ENCODE measurements at places on chromosomes 7 and 10. TPM values are rescaled to one million over a fixed set of nuclear protein-coding genes. Genes with fewer than 3 reads are reported as not detected.

Gene FIGNL1
- 10.7 TPM for total RNA-seq

Gene LRCH4
- total RNA-seq, result 22.3 TPM

Gene FAM221A
- total RNA-seq, result 0.44 TPM

DNA sequence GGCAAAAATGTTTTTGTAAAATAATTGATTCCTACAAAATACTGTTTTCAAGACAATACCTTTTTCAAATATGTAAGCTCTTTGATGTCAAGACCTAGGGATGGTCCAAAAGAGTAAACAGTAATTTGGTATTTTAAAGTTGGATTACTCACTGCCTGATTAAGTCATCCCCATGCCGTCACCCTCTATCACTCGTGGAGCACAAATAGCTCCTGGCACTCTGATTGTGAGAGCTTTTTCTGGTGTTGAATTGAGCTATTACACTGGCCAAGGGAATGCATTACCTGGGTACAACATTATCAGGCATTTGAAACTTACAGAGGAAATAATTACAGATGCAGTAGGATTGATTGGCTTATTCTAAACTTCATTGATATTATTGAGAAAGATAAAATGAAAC, 231.9 kb upstream of the GRM3 start:
- no peaks in the 10 kb centered on the region for H3K4me1 ChIP-seq
- H3K4me3 ChIP-seq, result no peak overlapping the region
- no peaks in the 10 kb centered on the region for H3K36me3 ChIP-seq

- H3K27ac ChIP-seq, result no peak overlapping the region
- H3K36me3 ChIP-seq, result no peaks in the 10 kb centered on the region
- DNase-seq, result no peak
- no peak overlapping the region for H3K4me3 ChIP-seq
These were observed 45.8 kb downstream of the EEPD1 start for GRCh38 chr7:36198854-36199266.

- H3K27ac ChIP-seq, result no peak overlapping the region
- peaks cover 11% of the 10 kb centered on the region for H3K27me3 ChIP-seq
- H3K36me3 ChIP-seq, result no peaks in the 10 kb centered on the region
- no peak overlapping the region for H3K4me3 ChIP-seq
- no peak for DNase-seq
These were observed 5.5 kb downstream of the GIMAP6 start for GRCh38 chr7:150626696-150627095.

- H3K4me1 ChIP-seq, result peaks cover 28% of the 10 kb centered on the region
- no peaks in the 10 kb centered on the region for H3K36me3 ChIP-seq
- H3K27me3 ChIP-seq, result no peaks in the 10 kb centered on the region
- peak overlapping the region; percentile 10 for H3K4me3 ChIP-seq
- H3K27ac ChIP-seq, result peak overlapping the region; percentile 59
- DNase-seq, result peak; percentile 18
These were observed 57.1 kb downstream of the AOAH start for GRCh38 chr7:36667007-36667745.

DNA sequence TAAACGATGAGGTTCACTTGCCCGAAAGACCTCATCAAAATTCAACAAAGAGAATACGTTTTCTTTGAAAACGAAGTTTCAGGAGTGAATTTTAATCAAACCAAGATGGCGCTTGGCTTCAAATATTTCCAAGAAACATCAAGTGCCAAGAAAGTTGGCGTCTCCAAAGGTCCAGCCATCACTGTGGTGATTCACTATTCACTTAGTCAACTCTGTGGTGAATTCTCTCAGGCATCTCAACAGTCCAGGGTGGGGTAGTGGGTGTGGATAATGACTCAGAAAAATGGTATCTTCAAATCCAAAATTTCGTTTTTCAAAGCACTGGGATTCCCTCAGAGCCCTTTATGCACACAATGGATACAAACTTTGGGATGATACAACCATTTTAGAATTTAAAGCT, 133.1 kb downstream of the SVIL start:
- peaks cover 14% of the 10 kb centered on the region for H3K4me1 ChIP-seq
- DNase-seq, result peak; percentile 90
- peak overlapping the region; percentile 47 for H3K27ac ChIP-seq
- no peaks in the 10 kb centered on the region for H3K27me3 ChIP-seq
- no peak overlapping the region for H3K4me3 ChIP-seq

- peaks cover 8% of the 10 kb centered on the region for H3K27me3 ChIP-seq
- DNase-seq, result no peak
- no peak overlapping the region for H3K27ac ChIP-seq
These were observed 35.0 kb downstream of the ELFN1 start for GRCh38 chr7:1704811-1705738.

DNA sequence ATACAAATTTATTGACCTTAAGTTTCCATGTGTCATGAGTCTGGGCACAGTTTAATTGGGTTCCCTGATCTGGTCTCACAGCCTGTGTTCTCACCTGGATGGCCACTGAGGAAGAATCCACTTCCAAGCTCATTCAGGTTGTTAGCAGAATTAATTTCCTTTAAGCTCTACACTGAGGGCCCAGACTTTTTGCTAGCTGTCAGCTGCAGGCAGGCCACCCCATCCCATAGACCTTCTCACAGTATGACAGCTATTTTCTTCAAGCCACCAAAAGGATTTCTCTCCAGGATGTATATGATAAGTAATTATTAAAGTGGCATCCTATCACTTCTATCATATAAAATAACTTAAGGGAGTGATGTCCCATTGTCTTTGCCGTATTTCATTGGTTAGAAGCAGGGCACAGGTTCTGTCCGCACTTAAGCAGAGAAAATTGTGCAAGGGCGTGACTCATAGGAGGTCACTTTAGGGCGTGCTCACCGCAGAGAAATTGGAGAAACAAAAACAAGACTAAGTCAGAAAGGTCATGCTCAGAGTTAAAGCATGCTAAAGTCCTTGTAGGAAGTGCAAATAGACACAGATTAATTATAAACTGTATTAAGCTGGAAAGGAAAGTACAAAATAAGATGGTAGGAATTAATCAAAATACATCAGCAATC, 109.9 kb downstream of the AHR start:
- H3K4me3 ChIP-seq, result peak overlapping the region; percentile 48
- H3K27me3 ChIP-seq, result no peaks in the 10 kb centered on the region
- no peaks in the 10 kb centered on the region for H3K36me3 ChIP-seq
- peak overlapping the region; percentile 90 for H3K27ac ChIP-seq
- peaks cover 34% of the 10 kb centered on the region for H3K4me1 ChIP-seq

All from MCF 10A (cell line).